ENCODE measurements at places on chromosomes 16 and 17.

- DNase-seq = no peak
Observed at GRCh38 chr16:12620150-12620549, 183.5 kb downstream of the CPPED1 start.

GRCh38 chr17:6444571-6445335, 498 bp downstream of the PIMREG start:
- DNase-seq = no peak

DNA sequence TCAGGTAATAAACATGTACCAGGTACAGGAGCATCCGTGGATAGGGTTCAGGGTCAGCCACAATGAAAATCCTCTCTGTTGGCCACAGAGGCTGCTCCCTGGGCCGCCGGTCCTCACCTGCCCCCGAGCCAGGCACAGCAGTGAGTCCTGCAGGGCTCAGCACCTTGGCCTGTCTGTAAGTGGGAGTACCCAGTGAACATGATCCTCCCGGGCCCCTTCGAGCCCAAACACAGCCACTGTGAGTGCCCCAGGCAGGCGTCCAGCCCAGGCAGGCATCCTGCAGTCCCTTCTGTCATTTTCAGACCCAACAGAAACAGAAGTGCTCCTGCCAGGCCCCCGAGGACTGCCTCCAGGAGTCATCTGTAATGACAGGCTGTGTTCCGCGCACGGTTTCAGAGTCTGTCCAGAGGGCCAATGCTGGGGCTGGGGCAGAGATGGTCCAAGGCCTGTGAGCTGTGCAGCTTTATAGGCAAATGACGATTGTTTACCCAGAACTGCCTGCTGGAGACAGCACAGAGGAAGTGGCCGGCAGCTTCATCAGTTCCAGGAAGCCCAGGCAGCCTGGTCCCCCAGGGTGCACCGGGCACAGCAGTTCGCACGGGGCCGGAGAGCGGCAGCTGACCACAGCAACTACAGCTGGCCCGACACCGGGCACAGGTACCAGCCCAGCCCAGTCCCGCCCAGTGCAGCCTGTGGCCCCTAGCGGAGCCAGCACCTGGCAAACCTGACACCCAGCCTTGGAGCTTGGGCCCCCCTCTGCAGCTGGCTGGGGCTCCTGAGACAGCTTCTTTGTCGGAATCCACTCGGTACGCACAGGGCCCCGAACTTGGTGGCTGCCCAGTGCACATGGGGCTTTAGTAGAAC, 13.2 kb downstream of the SLC7A5 start:
- no peak for DNase-seq

- no peak for DNase-seq
Observed at GRCh38 chr17:37710344-37710886, 34.4 kb downstream of the HNF1B start.

GRCh38 chr17:65055708-65056638, 567 bp downstream of the GNA13 start:
- DNase-seq = no peak

GRCh38 chr16:89458967-89459366, 31.4 kb downstream of the ANKRD11 start:
- no peak for DNase-seq

DNA sequence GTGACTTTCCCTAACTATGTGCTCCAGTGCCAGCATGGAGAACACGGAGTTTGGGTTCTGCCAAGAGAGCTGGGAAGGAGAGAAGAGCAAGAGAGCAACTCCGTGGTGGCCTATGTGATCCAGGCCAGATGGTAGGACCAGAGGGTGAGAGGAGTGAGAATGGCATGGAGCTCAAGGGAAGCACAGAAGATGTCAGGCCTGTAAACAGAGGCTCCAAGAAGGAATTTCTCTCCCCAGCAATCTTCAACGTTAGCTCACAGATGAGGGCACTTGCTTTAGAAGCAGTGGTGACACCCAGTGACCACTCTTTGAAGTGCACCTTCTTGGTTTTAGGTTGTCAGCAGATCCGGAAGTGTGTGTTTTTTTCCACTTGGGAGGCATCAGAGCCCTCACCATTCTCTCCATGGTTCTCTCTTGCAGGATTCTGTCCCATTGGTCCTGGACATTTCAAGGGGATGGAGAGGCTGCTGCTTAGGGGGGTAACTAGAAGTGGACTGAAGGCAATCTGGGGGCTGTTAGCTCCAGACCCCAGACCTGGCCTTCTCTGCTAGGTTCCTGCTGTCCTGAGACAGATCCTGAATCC, 18.1 kb upstream of the TMEM98 start:
- DNase-seq = peak; percentile 66

DNA sequence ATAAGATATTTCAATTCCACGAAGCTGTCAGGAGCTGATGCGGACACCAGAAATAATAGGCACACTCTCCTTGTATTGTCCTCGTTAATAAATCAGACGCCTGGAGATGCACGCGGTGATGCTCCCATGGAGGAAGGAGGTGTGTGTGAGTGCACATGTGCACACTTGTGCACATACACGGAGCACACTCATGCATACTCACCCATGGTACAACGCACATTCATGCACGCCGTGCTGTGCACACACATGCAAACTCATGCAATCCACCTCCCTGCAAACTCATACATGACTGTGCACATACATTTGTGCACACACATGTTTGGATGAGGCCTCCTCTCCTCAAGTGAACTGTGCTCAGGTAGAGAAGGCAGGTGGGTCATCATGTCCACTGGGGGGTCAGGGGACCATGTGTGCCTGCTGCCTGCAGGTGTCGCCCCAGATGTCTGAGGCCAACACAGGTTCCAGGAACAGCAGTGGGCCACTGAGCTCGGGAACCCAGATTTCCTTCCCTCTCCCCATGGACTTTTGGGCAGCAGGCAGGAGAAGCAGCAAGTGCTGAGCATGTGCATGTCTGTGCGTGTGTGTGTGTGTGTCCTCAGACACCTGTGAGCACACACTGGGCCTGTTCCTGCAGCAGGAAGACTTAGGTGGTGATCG, 165.3 kb downstream of the SDK2 start:
- DNase-seq = no peak

GRCh38 chr16:57277586-57277985, 6.9 kb downstream of the PLLP start:
- DNase-seq = no peak

DNA sequence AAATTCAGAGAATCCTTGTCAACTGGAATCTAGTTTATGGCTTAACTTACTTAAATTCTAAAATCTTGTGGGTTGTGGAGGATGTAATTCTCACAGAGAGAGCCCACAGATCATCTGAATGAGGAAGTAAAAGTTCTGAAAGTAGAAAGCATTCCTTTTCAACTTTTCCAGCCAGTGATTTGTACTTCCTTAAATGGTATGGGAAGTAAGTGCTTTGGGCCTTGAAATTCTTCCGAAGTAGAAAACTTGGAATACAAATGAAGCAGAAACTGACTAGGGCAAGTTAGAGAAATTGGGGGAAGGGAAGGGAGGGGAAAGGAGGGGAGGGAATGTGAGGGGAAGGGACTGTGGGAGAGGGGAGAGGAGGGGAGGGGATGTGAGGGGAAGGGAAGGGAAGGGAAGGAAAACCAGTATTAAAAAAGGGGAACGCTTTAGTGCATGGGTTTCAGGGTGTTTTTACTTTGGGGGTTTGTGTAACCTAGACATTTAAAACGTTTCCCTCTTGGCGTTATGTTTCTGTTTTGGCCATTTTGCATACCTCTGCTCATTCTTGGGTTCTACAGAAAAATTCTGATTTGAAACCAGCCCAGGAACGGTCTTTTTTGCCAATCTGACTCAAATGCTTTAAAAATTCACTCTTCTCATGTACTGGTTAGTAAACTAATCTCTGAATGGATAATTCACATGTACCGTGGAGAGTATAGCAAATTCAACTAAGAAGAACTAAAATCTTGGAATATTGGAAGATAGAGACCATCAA, 15.5 kb upstream of the SNTB2 start:
- DNase-seq = peak; percentile 52

- DNase-seq = no peak
Observed at GRCh38 chr16:71711789-71712188, 12.7 kb downstream of the PHLPP2 start.

DNA sequence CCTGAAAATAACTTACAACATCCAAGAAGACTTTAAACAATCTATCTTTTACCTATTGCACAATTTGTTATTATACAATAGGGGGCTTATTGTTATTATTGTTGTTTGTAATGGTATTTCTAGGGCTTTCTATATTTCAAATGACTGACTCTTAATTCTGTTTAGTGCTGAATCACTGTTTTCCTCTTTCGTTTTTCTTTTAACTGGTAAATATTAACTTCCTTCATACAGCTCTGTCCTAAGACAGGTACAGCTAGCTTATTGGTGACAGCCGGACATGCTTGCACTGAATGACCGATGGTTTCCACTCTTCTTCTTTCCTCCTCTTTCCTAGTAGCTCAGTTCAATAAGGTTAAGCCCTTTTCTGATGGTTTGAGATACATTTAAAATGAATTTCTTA, 11.6 kb downstream of the KRTAP9-7 start:
- DNase-seq = no peak

- peak; percentile 60 for DNase-seq
Observed at GRCh38 chr17:66494023-66494803, 191.8 kb downstream of the PRKCA start.

GRCh38 chr17:66835476-66835875, 559 bp downstream of the CACNG5 start:
- DNase-seq = no peak

DNA sequence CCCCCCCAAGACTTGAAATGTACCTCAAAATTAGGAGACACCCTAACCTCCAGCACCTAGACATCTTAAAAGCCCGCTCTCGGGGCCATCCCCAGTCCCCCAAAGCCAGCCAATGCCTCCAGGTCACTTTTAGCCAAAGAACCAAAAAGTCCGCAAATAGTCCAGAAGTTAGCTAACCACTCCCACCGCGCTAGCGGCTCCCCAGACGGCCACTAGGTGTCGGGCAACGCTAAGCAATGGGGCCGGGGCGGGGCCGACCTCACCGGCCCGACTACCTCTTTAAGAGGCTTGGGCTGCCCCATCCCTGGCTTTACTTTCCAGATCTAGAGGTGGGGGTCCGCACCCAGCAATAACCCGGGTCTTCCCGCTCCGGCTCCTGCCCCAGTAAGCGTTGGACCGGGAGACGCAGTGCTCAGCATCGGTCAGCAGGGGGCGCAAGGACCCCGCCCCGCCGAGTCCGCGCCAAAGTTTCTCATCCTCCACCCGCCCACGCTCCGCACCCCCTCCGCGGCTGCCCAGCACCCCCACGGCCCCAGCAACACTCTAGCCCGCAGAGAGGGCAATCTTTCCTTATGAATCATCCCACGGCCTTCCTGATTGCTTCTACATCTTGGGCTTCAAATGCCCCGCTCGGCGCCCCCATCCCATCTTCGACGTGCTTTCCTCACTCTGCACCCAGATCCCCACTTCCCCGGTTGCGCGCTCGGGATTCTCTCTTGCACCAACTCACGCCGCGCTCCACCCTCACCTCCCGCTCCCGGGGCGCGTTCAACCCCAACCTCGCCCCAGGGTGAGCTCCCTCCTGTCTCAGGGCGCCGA, 765 bp downstream of the COL1A1 start:
- no peak for DNase-seq

- no peak for DNase-seq
Observed at GRCh38 chr17:49995055-49995738, at the start of gene DLX3. Gene DLX3, minus strand, starts transcription at chr17:49995224. Its CDS starts 226 bp downstream, at chr17:49994998.

- no peak for DNase-seq
Observed at GRCh38 chr17:44187131-44187899, 543 bp downstream of the TMUB2 start.

GRCh38 chr17:61285526-61286320, 113.9 kb upstream of the TBX2 start:
- peak; percentile 85 for DNase-seq

DNA sequence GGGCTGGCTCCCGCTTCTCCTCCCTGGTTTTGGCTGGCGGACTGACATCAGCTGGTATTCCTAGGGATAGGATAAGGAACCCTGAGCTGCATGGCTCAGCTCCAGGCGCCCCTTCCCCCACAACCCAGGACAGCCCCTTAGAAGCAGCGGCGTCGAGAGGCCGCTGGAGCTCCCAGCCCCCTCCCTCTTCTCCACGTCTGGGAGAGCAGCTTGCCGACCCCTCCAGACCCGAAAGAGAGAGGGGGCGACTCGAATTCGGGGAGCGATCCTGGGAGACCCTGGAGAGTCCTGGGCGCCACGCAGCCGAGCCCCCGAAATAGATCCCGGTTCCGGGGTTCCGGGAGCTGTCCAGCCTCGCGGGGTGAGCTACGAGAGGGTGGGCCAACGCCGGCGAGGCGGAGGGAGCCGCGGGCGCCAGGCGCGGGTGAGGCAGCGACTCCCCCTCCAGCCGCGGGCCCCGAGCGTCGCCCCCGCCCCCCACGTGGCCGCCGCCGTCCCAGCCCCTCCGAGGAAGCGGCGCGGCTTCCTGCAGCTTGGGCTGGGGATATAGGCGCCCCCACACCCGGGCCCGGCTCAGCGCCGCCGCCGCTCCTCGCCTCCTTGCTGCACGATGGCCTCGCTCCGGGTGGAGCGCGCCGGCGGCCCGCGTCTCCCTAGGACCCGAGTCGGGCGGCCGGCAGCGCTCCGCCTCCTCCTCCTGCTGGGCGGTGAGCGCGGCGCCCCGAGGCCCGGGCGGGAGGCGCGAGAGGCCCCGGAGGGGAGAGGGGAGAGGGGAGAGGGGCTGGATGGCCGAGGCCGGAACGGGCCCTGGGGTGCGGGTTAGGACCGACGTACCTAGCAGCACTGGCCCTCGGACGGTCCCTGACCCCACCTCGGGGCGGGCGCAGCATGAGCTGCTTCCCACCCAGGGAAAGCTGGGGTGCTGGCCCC, at the start of gene RAMP2:
RAMP2 (plus strand) TSS at position 576 of the 930 bp plus-strand sequence; CDS start at position 611, 35 bp downstream.
- no peak for DNase-seq

- no peak for DNase-seq
Observed at GRCh38 chr17:82238472-82239201, 9.8 kb downstream of the SLC16A3 start.

DNA sequence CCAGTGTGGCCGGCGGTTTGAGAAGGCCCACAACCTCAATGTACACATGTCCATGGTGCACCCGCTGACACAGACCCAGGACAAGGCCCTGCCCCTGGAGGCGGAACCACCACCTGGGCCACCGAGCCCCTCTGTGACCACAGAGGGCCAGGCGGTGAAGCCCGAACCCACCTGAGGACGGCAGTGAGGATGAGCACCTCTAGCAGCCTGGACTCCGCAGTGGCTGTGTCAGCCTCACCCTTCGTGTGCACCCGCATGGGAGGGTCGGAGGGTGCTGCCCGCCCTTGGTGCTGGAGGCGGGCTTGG, 16.7 kb downstream of the ZNF276 start:
- no peak for DNase-seq

GRCh38 chr17:61478026-61478789, 26.0 kb downstream of the TBX4 start:
- no peak for DNase-seq

- no peak for DNase-seq
Observed at GRCh38 chr17:5097101-5097834, 14.4 kb downstream of the ZNF232 start.
